ENCODE measurements at places on chromosomes 11 and 22.

- DNase-seq: no peak
Observed at GRCh38 chr22:35352214-35353111, 28.4 kb upstream of the HMOX1 start.

GRCh38 chr11:132563050-132563449, 969.3 kb downstream of the OPCML start:
- no peak for DNase-seq

DNA sequence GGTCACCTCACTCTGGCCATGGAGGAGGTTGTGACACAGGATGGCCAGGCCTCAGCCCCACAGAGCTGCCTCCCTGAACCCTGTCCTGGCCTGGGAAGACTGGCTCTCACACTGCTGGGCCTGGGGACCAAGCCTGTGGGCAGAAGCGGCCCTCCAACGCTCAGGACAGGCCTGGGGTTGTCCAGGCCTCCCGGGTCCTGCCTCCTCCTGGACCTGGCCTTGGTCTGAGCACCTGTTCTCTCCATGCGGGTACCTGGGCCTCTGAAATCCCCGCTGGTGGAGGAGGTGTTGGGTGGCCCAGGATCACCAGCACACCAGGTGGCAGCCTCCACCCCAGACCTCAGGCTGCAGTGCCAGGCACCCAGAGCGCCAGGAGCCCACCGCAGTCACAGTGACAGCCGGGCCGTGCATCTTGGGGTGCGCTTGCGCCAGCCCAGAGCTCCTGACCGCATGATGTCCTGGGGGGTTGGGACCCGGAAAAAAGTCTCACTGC, 16.1 kb upstream of the PIM3 start:
- DNase-seq: no peak

- no peak for DNase-seq
Observed at GRCh38 chr11:120134106-120134930, 3.6 kb downstream of the TRIM29 start.

GRCh38 chr11:125157953-125158680, 6.4 kb upstream of the PKNOX2 start:
- DNase-seq: no peak

DNA sequence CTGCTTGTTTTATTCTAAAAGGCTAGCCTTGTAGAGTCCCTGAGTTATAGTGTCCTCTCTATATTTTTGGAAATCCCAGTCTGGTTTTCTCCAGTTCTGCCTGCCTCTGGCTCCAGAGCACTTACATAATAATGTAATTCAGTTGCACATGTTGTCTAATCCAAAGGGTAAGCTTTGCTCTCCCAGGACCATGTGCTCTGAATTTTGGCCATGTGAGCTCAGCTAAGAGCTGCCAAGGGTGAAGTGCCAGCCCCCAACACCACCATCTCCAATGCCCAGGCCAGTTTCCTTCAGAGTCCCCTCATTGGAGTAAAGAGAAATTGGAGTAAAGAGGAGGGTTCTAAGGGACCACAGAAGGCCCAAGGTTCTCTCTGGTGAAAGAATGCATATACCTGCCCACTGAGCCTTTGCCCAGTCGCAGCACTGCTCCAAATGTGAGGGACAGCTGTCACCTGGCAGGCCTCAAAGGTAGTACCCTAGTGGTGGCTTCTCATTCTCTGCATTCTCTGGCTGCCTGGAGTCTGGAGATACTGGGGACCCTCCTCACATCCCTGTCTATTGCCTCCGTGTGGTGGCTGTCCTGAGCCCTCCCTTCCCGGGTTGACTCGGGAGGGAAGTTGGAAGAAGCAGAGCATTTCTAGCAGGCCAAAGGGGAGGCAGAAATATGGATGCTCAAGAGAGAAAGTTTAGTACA, 4.9 kb downstream of the CRY2 start:
- DNase-seq: no peak

DNA sequence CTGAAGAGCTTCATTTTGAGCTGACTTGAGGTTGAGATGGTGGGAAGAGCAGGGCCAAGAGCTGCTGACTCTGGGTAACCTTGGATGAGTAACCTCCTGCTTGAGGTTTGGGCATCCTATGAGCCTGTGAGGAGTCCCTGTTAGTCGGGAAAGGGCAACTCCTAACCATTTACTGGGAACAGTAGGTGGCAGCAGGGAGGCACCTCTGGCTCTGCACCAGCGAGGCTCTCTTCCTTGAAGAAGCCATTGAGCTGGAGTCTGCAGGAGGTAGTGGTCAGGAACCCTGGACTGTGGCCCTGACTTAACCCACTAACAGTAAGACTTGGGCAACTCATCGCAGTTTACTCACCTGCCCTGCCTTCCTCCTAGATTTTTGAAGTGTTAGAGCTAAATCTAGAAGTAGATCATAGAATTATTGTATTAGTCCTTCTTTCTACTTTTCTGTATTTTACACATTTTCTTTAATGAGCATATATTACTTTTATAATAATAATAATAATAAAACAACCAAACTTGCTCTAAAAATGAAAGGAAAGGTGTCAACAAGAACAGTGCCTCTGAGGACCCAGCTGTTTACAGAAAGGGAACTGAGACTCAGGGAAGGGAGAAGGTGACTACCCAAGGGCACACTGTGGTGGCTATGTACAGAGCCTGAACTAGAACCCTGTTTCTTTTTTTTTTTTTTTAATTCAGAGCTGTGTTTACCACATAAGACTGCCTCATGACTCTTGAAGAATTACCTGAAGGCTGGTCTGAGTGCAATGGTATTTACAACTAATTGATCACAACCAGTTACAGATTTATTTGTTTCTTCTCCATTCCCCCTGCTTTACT, 47.5 kb downstream of the MEI1 start:
- peak; percentile 73 for DNase-seq
